ENCODE measurements at places on chromosomes 7 and 10.

- no peak for DNase-seq
Measured at GRCh38 chr7:19397911-19398310, 252.7 kb upstream of the FERD3L start.

GRCh38 chr10:131681122-131681521, 219.7 kb upstream of the PPP2R2D start:
- no peak for DNase-seq

DNA sequence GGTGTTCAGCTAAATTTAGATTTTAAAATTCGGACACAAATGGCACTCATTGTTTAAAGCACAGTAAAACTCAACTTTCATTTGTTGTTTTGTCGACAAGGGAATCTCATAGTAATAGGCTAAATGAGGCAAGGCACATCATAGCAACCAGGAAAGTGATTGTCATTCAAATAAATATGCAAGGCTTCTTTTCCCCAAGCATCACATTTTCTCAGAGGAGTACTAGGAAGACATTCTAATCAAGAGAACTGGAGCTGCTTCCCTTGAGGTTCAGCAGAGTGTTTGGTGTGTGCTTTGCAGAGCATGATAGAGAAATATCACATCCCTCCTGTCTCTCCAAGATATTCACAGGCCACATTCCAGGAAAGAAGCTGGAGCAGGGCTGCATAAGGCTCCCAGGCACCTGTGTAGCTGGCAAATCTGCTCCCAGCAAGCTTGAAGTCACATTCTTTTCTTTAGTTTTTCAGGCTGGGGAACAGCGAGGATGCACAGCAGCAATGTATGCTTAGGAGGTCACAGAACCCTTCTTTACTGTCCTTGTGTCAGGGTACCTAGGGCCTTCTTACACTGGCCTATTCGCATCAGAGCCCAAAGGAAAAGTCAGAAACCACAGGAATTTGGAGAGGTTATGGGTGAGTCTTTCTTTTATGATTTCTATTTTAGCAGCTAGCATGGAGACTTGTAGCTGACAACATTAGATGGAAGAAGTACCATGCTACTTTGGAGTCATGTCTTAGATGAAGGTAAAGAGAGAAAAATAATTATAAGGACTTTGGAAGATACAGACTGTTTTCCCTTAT, 95.9 kb upstream of the HDAC9 start:
- no peak for DNase-seq

DNA sequence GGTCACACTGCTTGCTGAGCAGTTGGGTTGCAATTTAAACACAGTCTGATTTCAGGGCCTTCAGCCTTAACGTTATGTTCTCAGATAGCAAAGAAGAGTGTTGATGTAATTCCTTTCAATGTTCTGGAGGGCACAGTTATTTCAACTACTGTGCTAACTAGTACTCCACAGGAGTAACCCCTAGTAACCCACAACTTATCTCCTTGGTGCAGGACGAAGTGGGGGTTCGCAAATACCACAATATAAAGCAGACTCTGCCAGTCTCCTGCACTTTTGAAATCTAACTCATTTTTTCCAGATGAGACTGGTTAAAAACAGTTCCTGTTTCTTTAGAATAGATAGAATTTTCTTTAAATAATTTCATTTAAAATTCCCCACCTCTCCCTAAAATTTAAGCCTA, 47.1 kb upstream of the NCAPG2 start:
- DNase-seq, result no peak

- no peak for DNase-seq
Measured at GRCh38 chr7:101362334-101363195, at the start of gene COL26A1. Gene COL26A1, plus strand, starts transcription at chr7:101362875. Its CDS starts 158 bp downstream, at chr7:101363033.

DNA sequence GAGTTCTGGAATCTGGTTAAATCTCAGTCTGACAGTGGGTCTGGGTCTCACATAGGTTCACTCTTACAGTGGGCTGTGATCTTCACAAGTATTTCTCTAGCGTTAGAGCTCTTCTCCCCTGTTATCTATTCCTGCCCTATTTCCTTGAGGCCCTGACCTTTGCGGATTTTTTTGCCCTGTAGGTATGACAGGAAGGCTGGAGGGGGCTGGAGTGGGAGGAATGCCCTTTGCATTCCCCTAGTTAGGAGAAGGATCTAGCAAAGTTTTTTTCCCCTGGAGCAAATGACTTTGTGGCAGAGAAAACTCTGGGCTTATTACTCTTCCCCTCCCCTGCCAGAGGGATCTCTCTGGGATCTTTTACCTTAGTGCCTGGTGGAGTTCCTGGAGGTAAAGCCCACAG, 49.2 kb downstream of the GALNT11 start:
- no peak for DNase-seq

- no peak for DNase-seq
Measured at GRCh38 chr10:119414081-119414611, 128.4 kb downstream of the RGS10 start.

DNA sequence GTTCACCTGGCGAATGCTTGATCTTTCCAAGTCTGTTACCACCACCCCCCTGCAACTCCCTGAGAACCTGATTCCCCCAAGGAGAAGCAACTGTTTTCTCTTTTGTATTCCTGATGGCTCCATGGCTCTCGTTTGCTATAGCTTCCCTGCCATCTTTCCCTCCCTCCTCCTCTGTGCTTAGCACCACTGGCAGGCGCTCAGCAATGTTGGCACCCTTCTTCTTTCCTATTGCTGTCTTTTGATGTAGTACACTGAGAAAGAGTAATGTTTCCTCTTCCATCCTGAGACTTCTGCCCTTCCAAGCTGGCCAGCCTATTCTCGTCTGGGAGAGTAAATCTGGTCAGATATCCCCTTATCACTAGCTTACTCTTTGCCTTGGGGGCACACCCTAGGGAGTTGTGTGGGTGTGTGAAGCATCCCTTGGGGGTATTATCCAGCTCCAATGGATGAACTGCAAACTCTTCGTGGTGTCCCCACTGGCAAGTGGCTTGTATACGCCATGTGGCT, 74.0 kb downstream of the BMPER start:
- DNase-seq, result no peak

DNA sequence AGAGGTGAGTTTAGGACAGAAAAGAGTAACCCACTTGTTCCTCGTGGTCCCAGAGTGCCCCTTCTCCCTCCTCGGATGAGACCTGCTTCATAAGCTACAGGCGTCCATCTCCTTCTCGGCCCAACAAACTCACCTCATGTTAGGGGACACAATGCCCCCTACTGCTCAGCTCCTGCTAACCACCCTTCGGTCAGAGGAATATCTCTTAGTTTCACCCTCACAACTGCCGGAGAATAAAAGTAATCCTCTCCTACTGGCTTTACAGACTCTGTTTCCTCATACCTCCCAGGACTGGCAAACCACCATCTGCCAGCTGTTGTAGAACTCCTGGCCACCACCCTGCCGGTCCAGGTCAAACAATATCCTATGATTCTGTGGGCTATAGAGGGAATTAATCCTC, 3.2 kb downstream of the AKR1B15 start:
- no peak for DNase-seq

DNA sequence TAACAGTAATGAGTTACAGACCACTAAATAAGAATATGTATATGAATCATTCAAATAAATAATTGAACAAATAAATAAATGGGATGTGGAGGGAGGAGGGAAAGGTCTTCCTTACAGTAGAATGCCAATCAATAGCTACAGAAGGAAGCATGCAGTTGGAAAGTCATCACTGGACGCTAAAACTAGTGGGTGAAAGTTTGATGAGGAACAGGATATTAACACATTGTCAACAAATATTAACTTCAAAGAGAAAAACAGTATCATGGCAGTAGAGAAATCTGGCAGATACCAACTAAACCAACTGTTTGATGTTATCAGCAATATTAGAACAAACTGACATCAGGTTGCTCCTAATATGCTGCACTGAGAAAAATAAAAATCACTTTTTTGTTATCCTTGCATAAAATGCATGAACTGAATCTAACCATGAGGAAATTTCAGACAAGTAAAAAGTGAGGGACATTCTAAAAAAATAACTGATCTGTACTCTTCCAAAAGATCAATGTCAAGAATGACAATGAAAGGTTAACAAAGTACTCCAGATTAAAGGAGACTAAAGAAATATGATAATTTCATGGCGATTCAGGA, 94.1 kb downstream of the ZFAND4 start:
- no peak for DNase-seq

- DNase-seq, result no peak
Measured at GRCh38 chr10:15485684-15486316, 114.7 kb upstream of the FAM171A1 start.

DNA sequence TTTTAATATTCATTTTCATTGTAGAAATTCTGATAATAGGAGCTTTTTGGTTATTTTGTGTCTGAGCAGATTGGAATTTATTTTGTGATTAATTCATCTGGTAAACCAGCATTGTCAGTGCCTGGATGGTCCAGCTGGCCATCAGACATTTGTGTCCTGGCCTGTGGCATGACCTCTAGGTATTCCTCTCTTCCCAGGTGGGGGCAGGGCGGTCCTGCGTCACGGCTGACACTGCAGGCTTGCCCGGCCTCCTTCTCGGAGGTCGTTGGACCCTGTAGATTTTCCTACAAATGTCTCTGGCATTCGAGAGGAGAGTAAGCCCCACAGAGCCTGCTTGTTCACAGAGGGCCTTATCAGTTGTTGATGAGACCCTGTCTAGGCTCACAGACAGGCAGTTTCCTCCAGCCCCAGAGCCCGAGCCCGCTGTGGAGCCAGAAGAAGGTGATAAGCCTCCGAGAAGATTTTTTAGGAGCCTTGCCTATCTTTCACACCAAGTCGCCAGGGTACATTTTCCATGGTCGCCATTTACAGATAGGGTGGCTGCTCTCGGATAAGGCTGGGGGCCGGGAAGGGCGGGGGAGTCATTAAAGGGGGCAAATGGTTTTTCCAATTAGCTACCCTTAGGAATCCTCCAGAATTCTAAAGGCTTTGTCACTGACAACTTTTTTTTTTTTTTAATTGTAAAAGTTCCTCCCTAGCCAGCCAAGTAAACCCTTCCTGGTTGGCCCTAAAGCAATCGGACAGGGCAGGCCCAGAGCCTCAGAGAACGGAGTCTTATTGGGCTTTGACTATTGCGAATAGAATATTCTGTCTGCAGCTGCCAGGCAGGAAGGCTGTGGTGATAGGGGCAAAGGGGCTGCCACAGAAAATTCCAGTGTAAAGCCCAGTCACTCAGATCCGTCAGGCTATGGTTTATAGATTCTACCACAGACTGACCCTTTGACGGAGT, 78.1 kb upstream of the TBX20 start:
- DNase-seq, result no peak

DNA sequence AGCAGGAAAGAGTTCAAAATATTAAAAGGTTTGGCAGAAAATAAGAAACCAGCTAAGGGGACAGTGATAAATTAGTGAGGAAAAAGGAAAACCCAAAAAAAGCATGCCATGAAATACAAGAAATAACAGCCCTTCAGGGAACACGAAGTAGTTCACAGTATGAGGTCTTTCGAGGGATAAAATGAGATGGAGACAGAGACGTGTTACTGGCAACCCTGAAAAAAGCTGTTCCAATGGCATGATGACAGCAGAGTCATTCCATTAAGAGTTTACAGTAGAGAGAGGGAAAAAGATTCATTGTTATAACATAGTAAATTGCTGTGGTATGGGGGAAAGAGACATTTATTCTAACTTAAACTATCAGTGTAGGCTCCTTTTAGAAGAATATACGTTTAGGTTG, 391.2 kb downstream of the ANKRD7 start:
- no peak for DNase-seq

- no peak for DNase-seq
Measured at GRCh38 chr10:126770809-126771208, 100.3 kb upstream of the C10orf90 start.

- no peak for DNase-seq
Measured at GRCh38 chr7:30859940-30860496, 51.6 kb upstream of the AQP1 start.

GRCh38 chr10:84270708-84271107, 25.9 kb downstream of the RGR start:
- no peak for DNase-seq

All from stimulated activated CD8-positive, alpha-beta memory T cell treated with anti-CD3 and anti-CD28 coated beads, Interleukin-2, amount 100 ng/mL, for 1 hour (primary cell).